ENCODE measurements at places on chromosomes 7 and 10.

GRCh38 chr7:151310578-151310977 is 31.0 kb upstream of the NUB1 start:
- DNase-seq: peak; percentile 42

DNA sequence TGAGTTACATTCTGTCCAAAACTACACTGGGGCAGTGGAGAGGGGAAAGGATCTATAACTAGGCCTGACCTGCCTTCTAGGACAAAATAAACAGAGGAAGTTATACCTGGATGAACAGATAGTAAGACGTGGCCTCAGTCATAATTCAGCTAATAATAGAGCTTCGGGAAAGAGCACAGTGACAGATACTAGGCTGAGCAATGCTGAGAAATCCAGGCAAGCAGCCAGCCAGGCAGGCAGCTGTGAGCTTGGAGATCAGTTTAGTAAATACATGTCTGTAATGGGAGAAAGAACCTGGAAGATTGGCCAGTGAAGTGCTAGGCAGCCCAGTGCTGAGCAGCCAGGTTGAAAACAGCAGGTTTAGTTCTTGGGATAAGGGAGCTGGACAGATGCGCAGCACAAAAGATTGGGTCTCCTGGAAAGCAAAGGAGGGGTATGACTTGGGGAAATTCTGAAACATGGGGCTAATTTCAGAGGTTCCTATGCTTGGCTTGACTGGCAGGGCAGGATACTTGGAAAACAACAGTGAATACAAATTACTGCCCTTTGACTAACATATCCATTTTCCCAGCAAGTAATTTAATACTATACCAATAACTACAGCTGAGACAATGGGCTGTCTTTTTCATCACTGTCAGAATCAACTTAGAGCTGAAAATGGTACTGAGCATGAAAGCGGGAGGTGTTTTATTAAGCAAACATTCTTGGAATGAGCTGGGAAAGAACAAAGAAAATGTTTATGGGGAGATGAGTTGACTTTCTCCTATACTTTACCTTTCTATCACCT is 140.8 kb downstream of the DGKB start:
- DNase-seq: no peak

DNA sequence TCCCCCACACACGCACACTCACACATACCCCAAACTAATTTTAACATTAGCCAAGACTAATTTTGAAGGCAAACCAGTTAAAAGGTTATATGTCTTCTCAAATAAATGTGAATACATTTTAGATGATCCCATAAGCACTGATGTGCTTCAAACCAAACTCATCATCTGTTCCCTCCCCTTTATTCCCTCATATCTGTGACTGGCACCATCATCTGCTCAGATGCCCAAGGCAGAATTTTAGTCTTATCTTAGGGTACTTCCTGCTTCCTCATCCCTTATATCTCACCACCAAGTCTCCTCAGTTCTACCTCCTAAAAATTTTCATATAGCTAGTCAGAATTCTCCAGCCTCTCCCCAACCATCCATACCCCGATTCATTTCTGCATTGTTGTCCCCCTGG is 80.4 kb downstream of the UPF2 start:
- no peak for DNase-seq

GRCh38 chr7:127418459-127418858 is 26.0 kb upstream of the ZNF800 start:
- no peak for DNase-seq

DNA sequence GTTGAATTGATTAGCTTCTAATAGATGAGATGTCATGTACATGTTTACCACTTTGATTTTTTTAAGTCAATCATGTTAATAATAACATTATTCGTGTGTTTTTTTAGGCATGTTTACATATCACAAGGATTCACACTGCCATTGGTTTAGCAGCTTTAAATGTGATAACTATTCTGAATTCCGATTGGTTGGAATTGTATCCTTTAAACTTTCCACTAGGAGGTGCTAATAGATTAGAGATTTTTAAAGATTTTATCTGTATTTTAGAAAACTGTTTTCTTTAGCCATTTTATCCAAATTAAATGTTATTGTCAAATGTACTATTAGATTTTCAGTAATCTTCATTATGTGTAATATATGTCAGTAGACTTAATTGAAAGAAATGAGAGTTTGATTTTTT is 83.2 kb downstream of the HECTD2 start:
- DNase-seq: no peak

DNA sequence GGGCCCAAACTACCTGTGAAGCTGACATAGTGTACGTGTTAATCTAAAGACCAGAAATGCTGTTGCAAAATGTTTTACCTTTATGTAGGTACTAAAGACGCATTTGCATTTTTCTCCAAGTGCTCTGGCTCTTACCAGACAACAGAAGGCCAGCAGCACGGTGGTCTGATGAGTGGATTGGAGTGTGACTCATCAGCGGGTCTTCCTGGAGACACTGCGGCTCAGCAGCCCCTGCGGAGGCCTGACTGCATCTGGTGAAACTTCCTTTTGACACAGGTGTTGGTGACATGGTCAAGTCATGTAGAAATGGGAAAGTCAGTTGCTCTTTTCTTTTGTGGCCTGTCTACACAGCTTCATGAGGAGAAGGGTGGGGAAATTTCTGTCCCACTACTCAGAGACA is 723.6 kb downstream of the INHBA start:
- DNase-seq: peak; percentile 6

DNA sequence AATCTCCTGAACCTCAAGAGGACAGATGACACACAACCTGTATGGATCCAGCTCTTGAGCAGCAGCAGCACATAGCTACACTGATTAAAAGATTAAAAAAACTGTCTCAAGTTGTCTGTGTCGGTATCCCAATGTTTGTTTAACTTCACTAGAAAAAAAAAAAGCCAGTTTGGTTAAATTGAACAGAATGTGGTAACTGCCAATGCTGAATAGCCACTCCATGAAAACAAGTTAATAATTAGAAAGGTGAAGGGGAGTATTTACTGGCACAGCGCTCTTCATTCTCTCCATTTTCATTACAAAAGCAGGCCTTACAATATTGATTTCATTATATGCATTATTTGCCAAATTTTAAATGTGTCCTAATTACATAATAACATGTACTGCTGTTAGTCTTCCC is 47.6 kb downstream of the GDI2 start:
- DNase-seq: no peak

- no peak for DNase-seq
Measured at GRCh38 chr7:4835398-4836205, 26.2 kb downstream of the PAPOLB start.
